Stimulated activated CD4-positive, alpha-beta T cell treated with anti-CD3 and anti-CD28 coated beads, TNF-alpha, amount 100 ng/mL, for 1 hour (primary cell): ENCODE measurements at places on chromosomes 5 and 9.

DNA sequence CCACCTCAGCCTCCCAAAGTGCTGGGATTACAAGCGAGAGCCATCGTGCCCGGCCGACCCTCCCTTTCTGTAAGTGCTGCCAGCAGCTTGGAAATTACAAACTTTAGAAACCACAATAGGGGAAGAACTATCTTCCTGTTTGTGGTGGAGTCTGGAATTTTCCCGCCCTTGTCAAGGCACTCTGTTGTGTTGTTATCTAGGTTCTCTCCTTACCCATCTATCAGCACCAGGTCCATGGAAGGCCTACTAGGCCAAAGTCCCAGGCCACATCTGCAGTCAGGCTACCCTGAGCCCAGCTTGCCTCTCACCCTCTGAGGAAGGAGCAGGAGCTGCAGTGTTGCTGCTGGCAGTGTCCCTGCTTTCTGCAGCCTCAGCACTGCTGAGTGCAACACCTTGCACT lies 214.9 kb downstream of the MCTP1 start:
- no peak for DNase-seq

- no peak for DNase-seq
These were observed 67.0 kb upstream of the KLF9 start for GRCh38 chr9:70481471-70481870.

DNA sequence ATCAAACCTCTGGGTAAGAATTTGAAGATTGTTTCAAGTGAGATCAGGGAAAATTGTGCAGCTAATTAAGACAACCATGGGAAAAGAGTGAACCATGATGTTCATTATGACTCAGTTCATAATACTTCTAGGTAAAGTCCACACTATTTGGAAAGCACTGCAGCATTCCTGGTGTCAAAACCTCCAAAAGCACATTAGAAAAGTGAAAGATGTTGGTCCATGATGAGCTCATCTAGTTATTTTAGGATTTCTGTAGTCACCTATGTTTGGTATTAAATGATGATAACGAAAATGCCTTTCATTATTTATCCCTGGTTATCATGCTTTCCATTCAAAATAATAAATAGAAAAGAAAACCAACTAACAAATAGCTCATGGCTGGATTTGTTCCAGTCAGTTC lies 49.1 kb downstream of the PTCD2 start:
- DNase-seq: no peak

- DNase-seq: no peak
These were observed 513.2 kb downstream of the NFIB start for GRCh38 chr9:13800776-13801175.

- DNase-seq: no peak
These were observed 437.9 kb downstream of the RAB3C start for GRCh38 chr5:59020611-59021285.

DNA sequence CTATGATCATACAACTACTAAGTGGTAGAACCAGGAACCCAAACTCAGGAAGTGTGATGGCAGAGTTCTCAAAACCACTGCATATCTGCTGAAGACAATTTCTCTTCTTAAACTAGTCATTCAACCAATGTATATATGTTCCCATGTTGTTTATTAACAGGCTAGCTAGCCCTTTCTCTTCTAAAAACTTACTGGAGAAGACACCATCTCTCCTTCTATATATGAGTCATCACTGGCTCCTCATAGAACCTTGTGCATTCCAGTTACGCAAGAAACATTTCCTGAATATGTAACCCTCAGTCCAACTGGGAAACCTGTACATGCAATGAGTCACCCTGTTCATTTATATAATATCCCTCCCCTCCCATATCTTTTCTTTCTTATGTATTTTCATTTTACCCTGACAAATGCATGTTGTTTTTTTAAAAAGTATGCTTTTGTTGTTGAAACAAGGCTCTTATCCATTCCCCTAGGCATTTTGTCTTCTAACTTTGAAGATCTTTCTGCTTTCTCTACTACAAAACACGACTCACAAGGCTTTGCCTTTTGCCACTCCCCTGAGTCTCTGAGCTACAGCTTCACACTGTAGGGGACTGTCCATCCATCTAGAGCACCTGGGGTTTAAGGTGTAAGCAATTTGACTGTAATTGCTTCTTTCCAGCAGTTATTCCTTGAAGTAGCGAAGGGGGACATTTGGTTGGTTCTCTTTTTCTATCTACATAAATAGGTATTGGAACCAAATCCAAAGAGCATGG lies 119.5 kb downstream of the ANXA1 start:
- no peak for DNase-seq

- no peak for DNase-seq
These were observed 26.3 kb downstream of the MAML1 start for GRCh38 chr5:179758955-179759354.

- no peak for DNase-seq
These were observed 12.0 kb downstream of the TEX48 start for GRCh38 chr9:114669961-114670360.

DNA sequence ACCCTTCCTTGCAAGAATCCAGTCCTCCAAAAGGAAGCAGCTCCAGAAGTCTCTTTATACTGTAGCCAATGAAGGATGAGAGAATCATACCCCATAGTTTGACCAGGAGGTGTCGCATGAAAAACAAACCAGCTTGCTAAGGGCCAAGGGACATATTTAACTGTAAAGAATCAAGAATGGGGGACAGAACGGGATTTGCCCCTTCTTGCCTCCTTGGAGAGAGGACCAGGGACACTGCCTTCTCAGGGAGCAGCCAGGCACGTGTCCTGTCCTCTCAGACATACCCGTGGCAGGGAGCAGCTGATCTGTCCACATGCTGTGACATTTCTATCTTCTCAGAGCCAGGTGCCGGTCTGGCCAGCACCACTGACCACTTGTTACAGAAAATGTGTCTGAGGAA lies 11.7 kb downstream of the PRUNE2 start:
- no peak for DNase-seq

DNA sequence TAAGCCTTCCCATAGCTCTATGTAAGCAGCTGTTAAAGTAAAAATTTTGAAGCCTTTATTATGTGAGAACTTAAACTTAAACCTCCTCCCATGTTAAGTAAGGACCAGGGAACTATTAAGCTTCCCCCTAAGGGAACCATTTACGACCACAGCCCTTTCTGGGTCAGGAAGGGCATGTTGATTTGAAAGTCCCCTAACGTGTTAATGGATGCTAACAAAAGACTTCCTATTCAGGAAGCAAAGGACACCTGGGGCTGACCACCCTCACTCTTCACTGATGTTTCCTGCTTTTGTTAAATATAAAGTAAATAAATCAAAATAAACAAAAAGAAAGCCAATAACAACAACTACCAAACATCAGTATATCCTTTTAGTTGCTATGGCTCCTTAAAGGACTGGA lies 170.6 kb upstream of the RFX3 start:
- DNase-seq: no peak

- no peak for DNase-seq
These were observed 10.6 kb upstream of the KCNIP1 start for GRCh38 chr5:170493028-170493820.
